CD14-positive monocyte (primary cell): ENCODE measurements at places on chromosomes 4 and X. TPM values are rescaled to one million over a fixed set of nuclear protein-coding genes. Genes with fewer than 3 reads are reported as not detected.

- DNase-seq: no peak
These were observed 1.5 kb downstream of the TMEM156 start for GRCh38 chr4:39030725-39031124.

DNA sequence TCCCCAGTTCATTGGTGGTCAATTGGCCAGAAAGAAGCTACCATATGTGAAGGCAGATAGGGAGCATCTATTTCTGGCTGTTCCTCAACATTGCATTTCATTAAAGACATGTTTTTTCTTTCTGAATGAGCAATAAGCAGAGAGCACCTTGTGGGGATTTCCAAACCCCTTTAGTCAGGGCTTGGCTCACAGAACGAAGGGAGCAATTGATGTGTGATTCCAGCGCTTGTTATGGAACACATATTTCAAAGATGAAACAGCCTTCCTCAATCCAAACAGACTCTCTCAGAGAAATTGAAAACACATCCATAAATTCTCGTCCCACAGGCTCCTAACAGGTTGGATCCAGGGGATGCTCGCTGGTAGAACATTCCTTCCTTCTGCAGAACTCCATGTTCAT, 84.1 kb downstream of the CLCN4 start:
- DNase-seq: no peak

DNA sequence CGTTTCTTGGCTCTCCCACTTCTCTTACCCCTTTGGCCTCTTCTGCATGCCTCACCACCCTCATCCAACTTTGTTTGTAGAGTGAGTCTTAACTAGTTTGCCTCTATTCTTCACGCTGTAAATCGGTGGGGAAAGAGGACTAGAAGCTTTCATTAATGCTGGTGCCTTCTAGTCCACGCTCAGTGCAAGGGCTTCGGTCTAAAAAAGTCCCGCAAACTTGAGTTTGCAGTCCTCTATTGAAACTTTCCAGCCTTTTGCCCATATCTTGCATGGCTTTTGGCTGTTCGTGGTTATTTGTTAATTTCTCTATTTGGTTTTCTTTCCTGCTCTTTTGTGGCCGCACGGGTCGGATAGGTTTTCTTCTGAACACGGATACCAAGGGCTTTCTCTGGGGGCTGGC, 868 bp downstream of the DACH2 start:
- no peak for DNase-seq

GRCh38 chr4:111494971-111495370, 650.3 kb upstream of the FAM241A start:
- no peak for DNase-seq

GRCh38 chr4:155887847-155888570, 15.5 kb upstream of the TDO2 start:
- DNase-seq: no peak

DNA sequence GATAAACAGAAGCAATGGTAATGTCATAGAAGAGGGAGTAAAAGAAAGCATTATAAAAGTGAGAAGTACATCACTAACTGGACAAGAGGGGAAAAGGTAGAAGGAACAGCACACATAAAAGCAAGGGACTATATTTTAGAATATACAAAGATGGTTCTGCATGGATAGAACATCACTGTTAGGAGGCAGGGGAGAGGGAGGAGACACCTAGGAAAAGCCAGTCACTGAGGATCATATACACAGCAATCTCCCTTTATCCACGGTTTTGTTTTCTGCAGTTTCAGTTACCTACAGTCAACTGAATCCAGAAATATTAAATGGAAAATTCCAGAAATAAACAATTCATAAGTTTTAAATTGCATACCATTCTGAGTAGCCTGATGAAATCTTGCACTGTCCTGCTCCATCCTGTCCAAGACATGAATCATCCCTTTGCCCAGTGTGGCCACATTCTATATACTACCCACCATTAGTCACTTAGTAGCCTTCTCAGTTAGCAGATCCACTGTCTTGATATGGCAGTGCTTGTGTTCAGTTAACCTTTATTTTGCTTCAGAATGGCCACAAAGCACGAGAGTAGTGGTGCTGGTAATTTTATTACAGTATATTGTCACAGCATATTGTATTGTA, 74.2 kb downstream of the PPA2 start:
- no peak for DNase-seq

- no peak for DNase-seq
These were observed 257.9 kb downstream of the PCDH18 start for GRCh38 chr4:137274404-137274803.

- DNase-seq: no peak
These were observed 28.5 kb downstream of the PHEX start for GRCh38 chrX:22060415-22061280.

The TLR1 gene
- polyA plus RNA-seq: 23.2 and 49.8 TPM in 2 replicates
